ENCODE measurements at places on chromosomes 12 and 14. TPM values are rescaled to one million over a fixed set of nuclear protein-coding genes. Genes with fewer than 3 reads are reported as not detected.
A peak's percentile ranks its signal among the peaks of the same experiment; 100 is the strongest.

KRT7 gene
- total RNA-seq, result 72.6 TPM

GRCh38 chr12:102487226-102487625 is 6.9 kb upstream of the IGF1 start:
- no peaks in the 10 kb centered on the region for H3K4me1 ChIP-seq
- H3K27me3 ChIP-seq, result no peaks in the 10 kb centered on the region
- H3K4me3 ChIP-seq, result no peak overlapping the region
- no peak for DNase-seq

DNA sequence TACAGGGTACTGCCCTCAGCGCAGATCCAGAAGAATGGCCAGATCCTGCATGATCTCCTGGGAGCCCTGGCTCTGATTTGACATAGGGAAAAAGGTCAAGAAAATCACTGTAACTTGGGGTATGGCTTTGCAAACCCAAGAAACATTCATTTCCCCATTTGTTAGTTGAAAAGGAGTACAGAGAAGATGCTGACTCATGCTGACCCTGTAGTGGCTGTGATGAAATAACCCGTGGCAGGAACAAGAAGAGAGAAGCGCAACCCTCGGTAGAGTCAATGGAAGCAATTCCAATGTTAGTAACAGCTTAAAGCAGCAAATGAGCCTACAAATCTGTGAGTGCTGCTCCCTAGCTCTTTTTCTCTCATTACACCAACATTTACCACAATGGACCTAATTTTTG is 281.6 kb upstream of the NPAS3 start:
- no peak for DNase-seq
- H3K4me1 ChIP-seq, result no peaks in the 10 kb centered on the region
- no peaks in the 10 kb centered on the region for H3K36me3 ChIP-seq
- no peak overlapping the region for H3K27ac ChIP-seq
- H3K4me3 ChIP-seq, result no peak overlapping the region

TNS2 gene
- 25.7 TPM for total RNA-seq

DNA sequence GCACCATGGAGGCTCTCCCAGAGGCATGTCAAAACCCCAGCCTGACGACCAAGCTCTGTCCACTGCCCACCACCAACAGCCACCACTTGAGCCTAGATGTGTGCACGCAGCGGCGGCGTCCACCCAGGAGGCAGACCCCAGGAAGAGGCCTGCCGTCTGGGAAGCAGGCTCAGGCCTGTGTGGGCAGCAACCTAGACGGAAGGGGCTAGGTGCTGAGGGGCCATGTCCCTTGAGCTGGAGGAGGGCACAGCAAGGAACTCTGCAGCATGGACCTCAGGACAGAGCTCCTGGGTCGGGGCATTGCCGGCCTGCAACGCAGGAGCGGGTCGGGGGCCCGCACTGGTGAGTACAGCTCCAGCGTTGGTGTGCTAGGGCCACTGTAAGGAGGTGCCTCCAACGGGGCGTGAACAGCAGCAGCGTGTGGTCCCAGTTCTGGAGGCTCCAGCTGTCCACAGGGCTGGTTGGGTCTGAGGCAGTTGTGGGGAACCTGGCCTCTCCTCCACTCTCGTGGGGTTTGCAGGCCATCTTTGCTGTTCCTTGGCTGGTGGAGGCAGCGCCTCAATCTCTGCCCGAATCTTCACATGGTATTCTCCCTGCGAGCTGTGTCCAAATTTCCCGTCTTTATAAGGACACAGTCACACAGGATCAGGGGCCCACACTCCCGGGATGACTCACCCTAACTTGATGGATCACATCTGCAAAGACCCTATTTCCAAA is 20.5 kb downstream of the ZBTB42 start:
- no peaks in the 10 kb centered on the region for H3K36me3 ChIP-seq
- peaks cover 29% of the 10 kb centered on the region for H3K4me1 ChIP-seq
- H3K4me3 ChIP-seq, result no peak overlapping the region
- H3K27me3 ChIP-seq, result no peaks in the 10 kb centered on the region
- H3K27ac ChIP-seq, result no peak overlapping the region

- H3K36me3 ChIP-seq, result no peaks in the 10 kb centered on the region
- no peak overlapping the region for H3K27ac ChIP-seq
- no peak overlapping the region for H3K4me3 ChIP-seq
- H3K27me3 ChIP-seq, result peaks cover 41% of the 10 kb centered on the region
These were observed 89.5 kb downstream of the PELI2 start for GRCh38 chr14:56207626-56208292.

SERPINA12 gene
- total RNA-seq, result not detected

GLI1 gene
- total RNA-seq, result 6.4 TPM

DNA sequence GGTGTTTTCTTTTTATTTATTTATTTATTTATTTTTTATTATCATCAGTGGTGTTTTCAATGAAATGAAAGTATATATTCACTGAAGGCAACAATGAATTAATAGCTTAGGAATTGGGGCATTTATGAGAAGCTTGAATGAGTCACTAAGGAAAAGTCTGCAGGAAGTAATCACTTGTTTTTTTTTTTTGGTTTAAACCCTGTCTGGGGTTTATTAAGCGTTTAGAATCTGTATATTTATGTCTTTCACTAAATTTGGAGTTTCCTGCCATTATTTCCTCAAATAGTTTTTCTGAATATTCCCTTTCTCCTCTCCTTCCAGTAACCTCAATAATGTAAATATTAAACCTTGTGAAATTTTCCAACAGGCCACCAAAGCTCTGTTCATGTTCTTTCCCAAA is 85.5 kb downstream of the TESC start:
- H3K4me3 ChIP-seq, result no peak overlapping the region
- H3K4me1 ChIP-seq, result no peaks in the 10 kb centered on the region
- no peak for DNase-seq

AMDHD1 gene
- 3.0 TPM for total RNA-seq

DNA sequence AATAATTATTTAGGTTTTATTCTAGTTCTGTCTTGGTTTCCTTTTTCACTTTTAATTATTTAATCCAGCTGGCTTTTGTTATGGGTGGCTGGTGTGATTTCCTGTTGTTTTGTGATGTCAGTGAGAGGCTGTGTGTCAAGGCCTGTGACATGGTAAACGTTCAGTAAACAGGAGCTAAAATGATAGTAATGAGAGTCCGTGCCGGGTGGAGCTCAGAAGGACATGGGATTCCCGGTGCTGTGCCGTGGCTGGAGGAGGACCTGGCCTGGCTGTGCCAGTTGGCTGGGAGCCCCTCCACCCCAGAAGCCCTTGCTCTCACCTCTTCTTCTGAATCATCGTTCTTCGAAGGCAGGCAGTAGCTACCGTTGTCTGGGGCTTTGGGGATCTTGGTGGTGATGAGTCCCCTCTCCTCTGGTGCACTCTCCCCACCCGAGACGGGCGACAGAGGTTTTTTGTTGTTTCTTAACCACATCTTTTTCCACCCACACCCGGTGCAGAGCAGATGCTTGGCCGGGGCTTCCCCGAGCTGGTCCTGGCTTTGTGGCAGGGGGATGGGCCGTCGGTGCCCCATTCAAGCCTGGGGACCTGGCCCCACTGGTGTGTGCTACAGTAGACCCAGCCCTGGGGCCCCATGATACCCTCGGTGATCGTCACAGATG is 29.1 kb downstream of the SH2B3 start:
- no peaks in the 10 kb centered on the region for H3K4me1 ChIP-seq
- no peak overlapping the region for H3K4me3 ChIP-seq
- H3K36me3 ChIP-seq, result no peaks in the 10 kb centered on the region
- no peak for DNase-seq
- H3K27ac ChIP-seq, result no peak overlapping the region

OAS2 gene
- 0.30 TPM for total RNA-seq

- H3K4me3 ChIP-seq, result no peak overlapping the region
- H3K36me3 ChIP-seq, result no peaks in the 10 kb centered on the region
- H3K27me3 ChIP-seq, result no peaks in the 10 kb centered on the region
- H3K27ac ChIP-seq, result peak overlapping the region; percentile 48
- no peak for DNase-seq
These were observed 192.2 kb downstream of the SYT1 start for GRCh38 chr12:79056775-79057174.

MYF5 gene
- total RNA-seq, result not detected

GRCh38 chr12:119036878-119037825 is 55.8 kb downstream of the SRRM4 start:
- H3K36me3 ChIP-seq, result no peaks in the 10 kb centered on the region
- no peak overlapping the region for H3K27ac ChIP-seq
- no peak for DNase-seq
- no peak overlapping the region for H3K4me3 ChIP-seq

NTS gene
- total RNA-seq, result not detected

ESYT1 gene
- 80.9 TPM for total RNA-seq

GRCh38 chr12:13197526-13198143 is 1.1 kb downstream of the EMP1 start:
- H3K4me3 ChIP-seq, result peak overlapping the region; percentile 74
- H3K27ac ChIP-seq, result peak overlapping the region; percentile 64
- peaks cover 35% of the 10 kb centered on the region for H3K4me1 ChIP-seq

GRCh38 chr14:38174711-38175110 is 33.0 kb upstream of the SSTR1 start:
- DNase-seq, result no peak
- H3K4me1 ChIP-seq, result no peaks in the 10 kb centered on the region
- H3K27ac ChIP-seq, result no peak overlapping the region
- H3K4me3 ChIP-seq, result no peak overlapping the region

- H3K36me3 ChIP-seq, result no peaks in the 10 kb centered on the region
- no peak overlapping the region for H3K27ac ChIP-seq
- no peaks in the 10 kb centered on the region for H3K27me3 ChIP-seq
- no peak for DNase-seq
- no peak overlapping the region for H3K4me3 ChIP-seq
- H3K4me1 ChIP-seq, result no peaks in the 10 kb centered on the region
These were observed 125.7 kb downstream of the CRADD start for GRCh38 chr12:93802698-93803423.

DNA sequence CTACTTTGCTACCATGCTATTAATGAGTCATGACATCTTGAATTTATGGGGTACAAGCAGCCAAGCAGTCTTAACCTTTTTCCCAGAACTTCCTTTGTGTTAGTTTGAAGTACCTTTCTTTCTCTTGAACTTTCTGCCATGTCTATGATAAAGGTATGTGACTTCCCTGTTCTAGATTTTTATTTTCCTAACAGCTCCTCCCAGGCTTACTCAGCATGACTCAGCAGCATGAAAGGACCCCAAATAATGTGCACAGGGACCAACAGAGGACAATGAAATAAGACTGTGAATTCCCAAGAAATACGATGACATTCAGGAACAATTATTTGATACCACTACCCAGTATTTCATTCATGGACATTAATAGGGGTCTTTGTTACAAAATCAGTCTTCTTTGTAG is 60.0 kb downstream of the TTC6 start:
- DNase-seq, result peak; percentile 0
- no peaks in the 10 kb centered on the region for H3K36me3 ChIP-seq
- no peak overlapping the region for H3K4me3 ChIP-seq
- H3K27ac ChIP-seq, result no peak overlapping the region

DNA sequence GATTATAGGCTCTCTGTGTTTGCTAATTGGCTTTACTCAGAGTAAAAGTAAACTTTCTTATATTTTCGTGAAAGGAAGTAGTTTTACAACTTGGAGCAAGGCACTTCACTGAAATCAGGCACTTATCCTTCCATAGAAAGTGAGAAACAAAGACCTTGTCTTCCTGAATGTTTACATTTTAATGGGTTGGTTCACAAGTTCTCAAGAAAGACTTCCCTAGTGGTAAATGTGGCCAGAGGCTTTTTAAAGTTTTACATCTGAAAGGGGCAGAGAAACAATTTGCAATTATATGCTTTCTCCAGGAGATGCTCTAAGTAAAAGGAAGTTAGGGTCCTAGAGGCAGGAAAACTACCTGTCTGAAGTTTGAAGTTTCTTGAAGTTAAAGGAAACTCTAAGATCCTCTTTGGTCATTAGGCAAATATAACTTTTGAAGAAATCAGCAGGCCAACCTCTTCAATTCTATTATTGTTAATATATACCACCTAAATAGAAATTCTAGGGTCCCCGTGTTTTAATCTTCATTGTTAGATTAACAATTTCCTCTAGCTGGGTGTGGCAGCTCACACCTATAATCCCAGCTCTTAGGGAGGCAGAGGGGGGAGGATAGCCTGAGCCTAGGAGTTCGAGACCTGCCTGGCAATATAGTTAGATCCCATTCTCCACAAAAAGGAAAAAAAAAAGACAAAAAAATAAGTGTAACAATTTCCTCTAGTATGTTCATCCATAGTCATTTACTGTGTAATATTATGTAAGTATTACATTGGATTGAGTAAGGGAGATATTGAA is 644.9 kb upstream of the FOXG1 start:
- no peaks in the 10 kb centered on the region for H3K4me1 ChIP-seq
- no peak overlapping the region for H3K4me3 ChIP-seq
- no peaks in the 10 kb centered on the region for H3K27me3 ChIP-seq
- no peak for DNase-seq
- H3K36me3 ChIP-seq, result no peaks in the 10 kb centered on the region

GRCh38 chr12:11822081-11822834 is 172.8 kb downstream of the ETV6 start:
- H3K4me1 ChIP-seq, result no peaks in the 10 kb centered on the region
- no peak for DNase-seq
- H3K27ac ChIP-seq, result no peak overlapping the region
- H3K36me3 ChIP-seq, result no peaks in the 10 kb centered on the region
- H3K4me3 ChIP-seq, result no peak overlapping the region

TRPV4 gene
- 0.54 TPM for total RNA-seq

- no peaks in the 10 kb centered on the region for H3K36me3 ChIP-seq
- no peak overlapping the region for H3K27ac ChIP-seq
- no peak overlapping the region for H3K4me3 ChIP-seq
- H3K27me3 ChIP-seq, result no peaks in the 10 kb centered on the region
- peaks cover 2% of the 10 kb centered on the region for H3K4me1 ChIP-seq
These were observed 61.7 kb downstream of the DIO3 start for GRCh38 chr14:101623077-101623372.

ERO1A gene
- 118 TPM for total RNA-seq

DNA sequence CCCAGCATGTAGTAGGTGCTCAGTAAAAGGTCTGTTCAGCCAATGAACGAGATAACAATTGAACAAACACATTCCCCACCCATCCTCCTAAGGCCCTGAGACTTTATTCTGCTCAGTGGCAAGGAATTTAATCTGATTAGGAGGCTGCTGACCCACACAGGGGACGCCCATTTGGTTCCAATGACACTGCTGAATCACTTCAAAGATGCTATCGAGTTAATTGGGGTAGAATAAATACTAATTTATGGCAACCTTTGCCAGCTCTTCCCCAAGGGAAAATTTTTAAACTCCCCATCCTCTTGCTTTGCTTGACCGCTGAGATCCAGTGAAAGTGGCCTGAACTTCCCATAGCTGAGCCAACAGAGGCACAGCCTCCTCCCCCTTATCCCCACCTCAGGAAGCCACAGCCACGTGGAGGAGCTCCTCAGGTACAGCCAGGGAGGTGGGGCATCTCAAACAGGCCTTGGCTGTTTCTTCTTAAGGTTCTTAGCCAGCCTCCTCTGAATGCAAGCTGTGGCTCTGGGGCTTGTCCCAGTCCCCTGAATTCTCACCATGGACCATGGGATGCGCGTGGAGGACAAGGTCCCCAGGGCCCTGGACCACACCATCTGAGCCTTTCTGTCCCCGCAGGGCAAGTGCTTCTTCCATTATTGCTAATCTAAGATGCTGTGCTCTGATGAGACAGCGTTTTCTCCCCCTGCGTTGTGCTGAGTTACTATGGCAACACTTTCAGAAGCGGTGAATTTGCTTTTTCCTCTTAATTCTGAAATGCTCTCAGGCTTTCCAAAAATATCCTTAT is 26.7 kb downstream of the C14orf132 start:
- H3K36me3 ChIP-seq, result no peaks in the 10 kb centered on the region
- H3K4me1 ChIP-seq, result no peaks in the 10 kb centered on the region
- no peak overlapping the region for H3K27ac ChIP-seq
- no peaks in the 10 kb centered on the region for H3K27me3 ChIP-seq
- H3K4me3 ChIP-seq, result no peak overlapping the region

CLEC4E gene
- total RNA-seq, result not detected

- H3K27ac ChIP-seq, result no peak overlapping the region
- peaks cover 6% of the 10 kb centered on the region for H3K36me3 ChIP-seq
- peaks cover 8% of the 10 kb centered on the region for H3K4me1 ChIP-seq
- no peaks in the 10 kb centered on the region for H3K27me3 ChIP-seq
- H3K4me3 ChIP-seq, result no peak overlapping the region
- DNase-seq, result no peak
These were observed 63.1 kb upstream of the GPR68 start for GRCh38 chr14:91307652-91308051.
